ENCODE measurements at places on chromosomes 2 and 18.

DNA sequence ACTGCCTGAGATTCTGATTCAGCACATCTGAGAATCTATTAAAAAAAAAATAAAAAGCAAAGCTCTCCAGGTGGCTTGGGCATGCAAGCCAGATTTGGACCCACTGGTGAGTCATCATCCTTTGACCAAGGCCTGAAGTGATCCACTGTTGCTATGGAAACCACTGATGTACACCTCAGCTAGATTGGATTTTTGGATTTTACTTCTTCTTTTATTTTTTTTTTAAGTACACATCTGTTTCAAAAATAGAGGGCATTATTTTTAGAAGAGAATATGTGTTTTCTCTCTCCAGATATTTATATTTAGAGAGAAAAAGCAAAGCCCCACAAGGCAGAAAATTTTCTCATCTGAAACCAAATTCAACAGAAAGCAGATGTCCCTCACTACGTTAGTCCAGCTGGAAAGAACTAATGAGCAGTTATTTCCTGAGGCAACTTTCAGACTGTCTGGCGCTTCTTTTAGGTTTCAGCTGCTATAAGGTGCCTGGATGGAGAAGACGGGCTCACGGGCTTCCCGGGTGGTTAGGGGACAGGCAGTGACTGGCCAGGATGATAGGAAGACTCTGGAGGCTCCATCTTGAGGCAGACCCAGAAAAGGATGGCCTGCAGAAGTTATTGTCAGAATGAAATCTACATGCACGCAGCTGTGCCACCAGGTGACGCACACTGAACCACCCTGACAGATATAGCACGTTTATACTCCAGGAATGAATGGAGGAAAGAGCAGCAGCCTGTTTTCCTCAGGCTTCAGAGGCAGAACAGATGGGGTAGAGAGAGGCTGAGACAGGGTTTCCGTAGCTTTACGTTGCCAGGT lies 50.5 kb downstream of the MRPL35 start:
- no peak for DNase-seq

DNA sequence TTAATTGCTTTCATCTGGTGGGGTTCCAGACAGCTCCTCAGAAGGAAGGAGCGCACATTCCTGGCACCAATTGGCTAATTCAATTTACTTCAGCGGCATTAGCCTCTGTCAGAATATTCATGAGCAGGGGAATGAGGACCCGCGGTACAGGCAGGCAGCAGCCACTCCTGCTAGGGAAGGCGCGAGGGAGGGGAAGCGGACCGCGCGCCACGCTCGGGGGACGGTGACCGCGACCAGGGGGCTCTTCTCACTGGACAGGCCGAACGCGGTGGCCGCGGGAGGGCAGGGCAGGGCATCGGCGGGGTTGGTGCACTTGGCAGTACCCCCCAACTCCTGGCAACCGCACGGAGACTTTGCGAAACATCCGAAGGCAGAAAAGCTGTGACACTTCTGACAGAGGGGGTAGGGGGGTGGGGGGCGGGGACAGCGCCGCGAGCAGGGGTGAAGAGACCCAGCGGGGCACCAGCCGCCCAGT lies at the start of gene CDH20:
Gene CDH20, plus strand, starts transcription at position 160 of the 475 bp plus-strand sequence.
- DNase-seq: no peak

DNA sequence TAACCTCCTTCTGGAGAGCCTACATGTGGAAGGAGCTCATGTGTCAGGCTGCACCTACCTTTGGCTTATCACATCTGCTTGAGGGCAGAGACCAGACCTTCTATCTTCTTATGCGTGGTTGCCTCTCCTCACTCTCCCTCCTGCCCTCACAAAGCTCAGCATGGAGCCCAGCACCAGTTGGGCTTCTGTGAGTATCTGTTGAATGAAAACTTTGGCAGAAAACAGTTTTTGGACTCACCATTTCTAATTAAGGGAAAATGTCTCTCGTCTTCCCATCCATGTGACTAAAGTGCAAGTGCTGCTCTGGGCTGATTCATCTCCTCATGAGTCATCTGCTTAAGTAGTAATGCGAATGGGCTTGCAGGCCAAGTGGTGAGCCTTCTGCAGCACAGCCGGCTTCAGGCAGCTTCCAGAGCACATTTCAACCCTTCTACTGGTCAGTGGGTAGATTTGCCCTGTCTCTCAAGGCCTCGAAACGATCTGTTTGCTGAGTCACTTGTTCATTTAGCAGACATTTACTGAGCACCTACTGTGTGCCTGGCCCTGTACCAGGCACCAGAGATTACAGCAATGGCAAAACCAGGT lies 102.6 kb downstream of the VSNL1 start:
- no peak for DNase-seq

- no peak for DNase-seq
Measured at GRCh38 chr2:183951630-183952029, 646.7 kb upstream of the ZNF804A start.

DNA sequence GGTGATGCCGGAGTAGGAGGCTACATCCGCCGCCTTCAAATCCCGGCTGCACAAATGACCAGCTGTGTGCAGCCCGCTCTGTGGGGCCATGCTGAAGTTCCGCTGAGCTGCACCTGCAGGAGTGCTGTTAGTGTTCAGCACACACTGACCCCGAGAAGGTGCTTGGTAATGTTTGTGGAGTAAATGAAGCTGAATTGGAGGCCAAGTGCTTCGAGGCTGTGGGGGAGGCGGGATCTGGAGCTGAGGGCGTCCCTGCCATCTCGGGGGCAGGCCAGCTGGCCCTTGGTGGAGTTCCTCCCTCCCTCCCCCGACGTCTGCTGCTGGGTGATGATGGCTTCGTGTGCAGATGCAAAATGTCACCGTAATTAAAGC lies 23.2 kb downstream of the KCNF1 start:
- no peak for DNase-seq

GRCh38 chr2:157059036-157059435 lies 198.5 kb upstream of the GALNT5 start:
- DNase-seq: no peak

- DNase-seq: no peak
Measured at GRCh38 chr2:126748188-126748760, 92.3 kb downstream of the GYPC start.

- no peak for DNase-seq
Measured at GRCh38 chr2:135768863-135769262, 27.2 kb downstream of the UBXN4 start.

DNA sequence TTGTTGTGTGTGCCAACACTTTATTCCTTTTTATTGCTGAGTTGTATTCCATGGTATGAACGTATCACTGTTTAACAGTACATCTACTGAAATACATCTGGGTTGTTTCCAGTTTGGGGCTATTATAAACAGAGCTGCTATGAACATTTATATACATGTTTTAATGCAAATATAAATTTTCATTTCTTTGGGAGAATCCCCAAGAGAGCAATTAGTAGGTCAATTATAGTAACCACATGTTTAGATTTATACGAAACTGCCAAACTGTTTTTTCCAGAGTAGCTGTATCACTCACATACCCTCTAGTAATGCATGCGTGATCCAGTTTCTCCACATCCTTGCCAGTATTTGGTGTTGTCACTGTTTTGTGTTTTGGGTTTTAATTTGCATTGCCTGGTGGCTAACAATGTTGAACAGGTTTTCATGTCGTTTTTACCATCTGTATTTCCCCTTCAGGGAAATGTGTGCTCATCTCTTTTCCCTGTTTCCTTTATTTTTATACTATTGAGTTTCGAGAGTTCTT lies 81.0 kb downstream of the TMEM131 start:
- no peak for DNase-seq

DNA sequence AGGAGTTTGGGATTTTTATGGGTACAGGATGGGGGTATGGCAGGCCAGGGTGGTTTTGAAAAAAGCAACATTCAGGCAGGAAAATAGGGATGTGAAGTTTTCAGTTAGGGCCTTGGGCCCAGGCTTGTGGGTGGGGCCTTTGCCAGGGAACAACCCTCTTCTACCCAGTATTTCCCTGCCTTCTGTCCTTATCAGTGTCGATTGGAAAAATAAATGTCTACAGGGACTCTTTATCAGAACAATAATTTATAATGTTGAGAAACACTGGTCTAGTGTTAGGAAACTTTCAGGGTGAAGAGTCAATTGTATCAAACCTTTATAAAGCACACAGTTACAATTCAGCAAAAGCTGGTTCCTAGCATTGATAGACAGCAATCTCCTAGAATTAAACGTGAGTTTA lies 214.1 kb upstream of the NABP1 start:
- DNase-seq: no peak

GRCh38 chr2:120442923-120443571 lies 97.1 kb downstream of the INHBB start:
- DNase-seq: no peak

DNA sequence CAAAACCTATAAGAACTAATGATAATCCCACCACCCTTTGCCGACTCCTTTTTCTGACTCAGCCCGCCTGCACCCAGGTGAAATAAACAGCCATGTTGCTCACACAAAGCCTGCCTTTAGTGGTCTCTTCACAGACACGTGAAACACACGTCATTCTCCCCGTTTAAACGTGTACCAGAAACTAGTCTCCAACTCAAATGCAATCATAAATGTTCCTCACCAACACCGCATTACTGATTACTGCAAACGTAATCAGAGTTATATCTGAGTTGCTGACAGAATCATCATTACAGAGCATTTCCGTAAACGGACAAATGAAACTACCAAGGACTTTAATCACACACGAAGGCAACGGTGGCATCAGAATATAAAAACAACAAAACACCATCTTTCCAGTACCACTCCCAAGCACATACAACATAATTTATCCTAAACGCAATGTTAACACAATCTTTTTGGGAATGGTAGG lies 1.9 kb downstream of the CLK1 start:
- no peak for DNase-seq

DNA sequence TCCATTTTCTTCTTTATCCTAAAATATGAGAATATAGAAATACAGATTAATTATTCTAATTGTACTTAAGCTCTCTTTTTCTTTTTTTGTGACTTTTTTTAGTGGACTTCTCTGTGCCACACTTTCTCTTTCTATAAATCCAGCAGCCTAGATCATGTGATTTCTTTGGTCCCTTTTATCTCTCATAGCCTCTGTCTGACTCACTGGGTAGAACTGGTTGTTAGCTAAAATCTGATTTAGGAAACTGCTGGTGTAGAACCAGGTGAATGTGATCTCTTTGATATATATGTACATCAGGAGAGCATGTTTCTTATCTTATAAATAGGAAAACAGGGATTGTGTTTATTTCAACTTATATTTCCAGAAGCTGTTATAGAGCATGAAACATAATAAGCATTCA lies 54.9 kb downstream of the VRK2 start:
- no peak for DNase-seq

DNA sequence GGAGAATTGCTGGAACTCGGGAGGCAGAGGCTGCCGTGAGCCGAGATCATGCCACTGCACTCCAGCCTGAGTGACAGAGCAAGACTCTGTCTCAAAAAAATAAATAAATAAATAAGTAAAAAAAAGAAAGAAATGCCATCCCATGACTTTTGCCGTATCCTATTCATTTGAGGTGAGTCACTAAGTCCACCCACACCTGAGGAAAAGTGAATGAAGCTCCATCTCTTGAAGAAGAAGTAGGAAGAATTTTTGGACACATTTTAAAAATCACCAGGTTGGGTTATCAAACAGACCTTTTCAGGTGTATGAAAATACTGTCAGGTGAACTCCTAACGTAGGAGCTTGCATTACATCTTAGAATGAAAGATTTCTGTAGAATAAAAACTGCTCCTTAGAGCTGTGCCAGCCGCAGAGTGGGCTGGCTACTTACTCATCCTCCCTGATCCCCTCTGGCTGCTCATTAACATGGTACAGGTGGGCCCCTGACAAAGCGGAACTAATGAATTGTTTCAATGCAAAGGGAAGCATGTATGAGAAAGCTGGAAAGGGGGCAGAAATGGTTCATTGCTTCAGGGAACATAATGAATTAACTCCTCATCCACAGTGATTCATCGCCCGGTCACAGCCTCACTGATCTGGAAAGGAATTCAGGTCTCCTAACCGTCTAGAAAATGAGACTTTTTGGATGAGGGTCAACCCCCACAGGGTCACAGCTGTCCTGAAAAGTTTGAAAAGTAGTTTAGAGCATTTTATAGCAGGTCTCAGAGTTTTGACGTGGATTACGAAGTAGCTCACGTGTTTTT lies 191.4 kb downstream of the SPP2 start:
- DNase-seq: no peak

GRCh38 chr2:157874348-157874747 lies 1.8 kb downstream of the ACVR1 start:
- no peak for DNase-seq

Measured in stimulated activated CD8-positive, alpha-beta memory T cell treated with anti-CD3 and anti-CD28 coated beads, Interleukin-4, amount 100 ng/mL, for 1 hour (primary cell).